Uterus (tissue), 4 donors: ENCODE measurements at places on chromosomes 5 and 9.
A peak's percentile ranks its signal among the peaks of the same experiment; 100 is the strongest.

- no peak for DNase-seq
- no peak overlapping the region for H3K4me3 ChIP-seq
- H3K36me3 ChIP-seq = no peaks in the 10 kb centered on the region
Measured at GRCh38 chr9:120398286-120398685, 181.7 kb downstream of the CDK5RAP2 start.

DNA sequence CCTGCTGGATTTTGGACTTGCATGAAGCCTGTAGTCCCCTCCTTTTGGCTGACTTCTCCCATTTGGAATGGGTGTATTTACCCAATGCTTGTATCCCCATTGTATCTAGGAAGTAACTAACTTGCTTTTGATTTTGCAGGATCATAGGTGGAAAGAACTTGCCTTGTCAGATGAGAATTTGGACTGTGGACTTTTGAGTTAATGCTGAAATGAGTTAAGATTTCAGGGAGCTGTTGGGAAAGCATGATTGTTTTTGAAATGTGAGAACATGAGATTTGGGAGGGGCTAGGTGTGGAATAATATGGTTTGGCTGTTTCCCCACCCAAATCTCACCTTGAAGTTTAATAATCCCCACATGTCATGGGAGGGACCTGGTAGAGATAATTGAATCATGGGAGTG is 189.6 kb upstream of the CDKN2B start:
- H3K4me3 ChIP-seq = no peak overlapping the region
- H3K27me3 ChIP-seq = no peaks in the 10 kb centered on the region
- no peaks in the 10 kb centered on the region for H3K36me3 ChIP-seq
- DNase-seq = no peak
- H3K4me1 ChIP-seq = no peaks in the 10 kb centered on the region

- no peaks in the 10 kb centered on the region for H3K27me3 ChIP-seq
- H3K36me3 ChIP-seq = no peaks in the 10 kb centered on the region
- no peak overlapping the region for H3K27ac ChIP-seq
- H3K4me1 ChIP-seq = no peaks in the 10 kb centered on the region
Measured at GRCh38 chr5:54895816-54896341, 89.5 kb downstream of the ESM1 start.

- DNase-seq = no peak
- H3K27ac ChIP-seq = no peak overlapping the region
- H3K27me3 ChIP-seq = no peaks in the 10 kb centered on the region
- H3K4me1 ChIP-seq = no peaks in the 10 kb centered on the region
Measured at GRCh38 chr9:82934949-82935348, 128.0 kb downstream of the RASEF start.

- no peak overlapping the region for H3K27ac ChIP-seq
- no peaks in the 10 kb centered on the region for H3K36me3 ChIP-seq
- DNase-seq = peak; percentile 10
- no peak overlapping the region for H3K4me3 ChIP-seq
- no peaks in the 10 kb centered on the region for H3K4me1 ChIP-seq
Measured at GRCh38 chr9:89601856-89602562, 2.8 kb upstream of the GADD45G start.

- no peaks in the 10 kb centered on the region for H3K36me3 ChIP-seq
- no peak overlapping the region for H3K4me3 ChIP-seq
- no peaks in the 10 kb centered on the region for H3K27me3 ChIP-seq
- no peak for DNase-seq
Measured at GRCh38 chr5:157331807-157332206, 65.9 kb downstream of the CYFIP2 start.

GRCh38 chr9:75592586-75592985 is 297.9 kb upstream of the PCSK5 start:
- H3K27me3 ChIP-seq = no peaks in the 10 kb centered on the region
- H3K27ac ChIP-seq = no peak overlapping the region
- no peaks in the 10 kb centered on the region for H3K4me1 ChIP-seq
